Activated naive CD8-positive, alpha-beta T cell treated with anti-CD3 and anti-CD28 coated beads, Interleukin-2, amount 10 ng/mL, durations not matched to agents 7 days and 5 days (primary cell): ENCODE measurements at places on chromosomes 1 and 21. TPM values are rescaled to one million over a fixed set of nuclear protein-coding genes. Genes with fewer than 3 reads are reported as not detected.

The SELENOF gene
- total RNA-seq = 137 TPM

The NPHS2 gene
- total RNA-seq = not detected

- no peak for DNase-seq
Observed at GRCh38 chr1:174656409-174657059, 208.8 kb downstream of the GPR52 start.

- DNase-seq = no peak
Observed at GRCh38 chr1:40041466-40041838, 923 bp downstream of the CAP1 start.

DNA sequence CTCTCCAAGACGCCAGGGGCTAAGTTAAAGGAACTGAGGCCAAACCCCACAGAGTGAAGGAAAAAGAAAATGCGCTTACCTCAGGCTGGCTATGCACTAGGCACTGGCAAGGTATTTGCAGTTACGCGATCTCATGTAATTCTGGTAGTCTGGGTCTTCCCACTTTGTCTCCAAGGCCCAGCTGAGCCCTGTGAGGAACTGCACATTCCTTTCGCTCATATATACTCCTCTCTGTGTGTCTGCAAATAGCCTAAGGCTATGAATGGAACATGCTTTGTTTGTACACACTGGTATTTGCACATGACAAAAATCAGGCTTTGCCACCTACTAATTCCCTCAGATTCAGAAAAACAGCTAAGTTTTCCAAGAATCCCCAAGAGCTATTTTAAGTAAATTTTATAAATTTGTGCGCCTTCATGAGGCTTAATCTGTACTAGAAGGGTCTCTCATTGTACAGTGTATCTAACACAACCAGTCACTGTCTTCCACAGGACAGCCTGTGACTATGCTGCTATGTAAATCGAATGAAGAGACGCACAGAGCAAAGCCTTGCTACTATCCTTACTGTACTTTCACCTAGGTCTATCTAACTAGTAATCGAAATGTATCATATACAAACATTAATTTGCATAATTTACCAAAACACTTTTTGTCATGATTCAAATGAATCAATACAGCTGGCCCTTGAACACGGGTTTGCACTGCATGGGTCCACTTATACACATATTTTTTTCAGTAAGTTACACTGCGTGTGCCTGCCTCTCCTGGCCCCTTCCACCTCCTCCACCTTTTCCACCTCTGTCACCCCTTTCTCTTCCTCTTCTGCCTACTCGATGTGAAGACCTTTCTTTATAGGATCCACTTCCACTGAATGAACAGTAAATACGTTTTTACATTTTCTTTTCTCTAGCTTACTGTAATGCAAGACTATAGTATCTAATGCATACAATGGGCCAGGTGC, 87.0 kb downstream of the SIPA1L2 start:
- DNase-seq = no peak

DNA sequence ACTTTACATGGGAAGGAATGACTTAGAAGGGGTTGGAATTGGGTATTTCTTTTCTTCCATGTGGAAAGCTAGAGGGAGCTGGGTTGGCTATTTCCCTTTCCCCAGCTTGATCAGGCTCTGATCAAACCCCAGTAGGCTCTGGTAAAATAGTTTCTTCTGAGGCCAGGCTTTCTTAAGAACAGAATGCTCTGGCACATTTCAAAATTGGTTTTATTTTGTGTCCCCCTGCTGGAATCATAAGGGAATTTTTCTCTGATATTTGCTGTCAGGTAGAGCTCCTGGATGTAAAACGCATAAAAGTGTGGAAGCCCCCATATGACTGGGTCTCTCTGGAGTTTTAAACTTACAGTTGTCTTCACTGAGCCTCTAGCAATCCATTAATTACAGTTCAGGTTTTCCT, 17.1 kb upstream of the APOBEC4 start:
- no peak for DNase-seq

DNA sequence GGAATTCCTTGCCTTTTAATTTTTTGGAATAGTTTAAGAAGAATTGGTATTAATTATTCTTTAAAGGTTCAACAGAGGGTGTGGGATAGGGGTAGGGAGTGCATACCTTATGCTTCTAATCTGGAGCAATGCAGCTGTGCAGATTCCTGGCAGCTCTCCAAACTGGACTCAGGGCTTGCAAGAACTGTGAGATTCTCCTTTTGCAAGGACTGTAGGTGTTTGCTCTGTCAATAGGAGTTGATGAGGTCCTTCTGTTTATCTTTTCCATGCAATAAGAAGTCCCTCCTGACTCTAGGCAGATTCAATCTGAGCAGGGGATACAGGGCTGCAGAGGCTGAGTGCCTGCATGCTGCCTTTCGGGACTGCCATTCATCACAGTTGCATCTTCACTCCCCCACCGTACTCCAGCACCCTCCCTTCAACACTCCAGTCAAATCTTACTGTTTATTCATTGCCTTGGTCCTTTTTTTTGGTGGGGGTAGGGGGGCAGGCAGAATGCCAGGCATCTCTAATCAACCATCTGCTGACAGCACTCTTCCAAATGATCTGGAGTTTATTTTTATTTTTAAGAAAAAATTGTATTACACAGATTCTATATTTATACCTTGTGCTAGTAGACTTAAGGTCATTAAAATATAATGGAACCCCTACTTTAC, 122.3 kb downstream of the DISC1 start:
- no peak for DNase-seq

DNA sequence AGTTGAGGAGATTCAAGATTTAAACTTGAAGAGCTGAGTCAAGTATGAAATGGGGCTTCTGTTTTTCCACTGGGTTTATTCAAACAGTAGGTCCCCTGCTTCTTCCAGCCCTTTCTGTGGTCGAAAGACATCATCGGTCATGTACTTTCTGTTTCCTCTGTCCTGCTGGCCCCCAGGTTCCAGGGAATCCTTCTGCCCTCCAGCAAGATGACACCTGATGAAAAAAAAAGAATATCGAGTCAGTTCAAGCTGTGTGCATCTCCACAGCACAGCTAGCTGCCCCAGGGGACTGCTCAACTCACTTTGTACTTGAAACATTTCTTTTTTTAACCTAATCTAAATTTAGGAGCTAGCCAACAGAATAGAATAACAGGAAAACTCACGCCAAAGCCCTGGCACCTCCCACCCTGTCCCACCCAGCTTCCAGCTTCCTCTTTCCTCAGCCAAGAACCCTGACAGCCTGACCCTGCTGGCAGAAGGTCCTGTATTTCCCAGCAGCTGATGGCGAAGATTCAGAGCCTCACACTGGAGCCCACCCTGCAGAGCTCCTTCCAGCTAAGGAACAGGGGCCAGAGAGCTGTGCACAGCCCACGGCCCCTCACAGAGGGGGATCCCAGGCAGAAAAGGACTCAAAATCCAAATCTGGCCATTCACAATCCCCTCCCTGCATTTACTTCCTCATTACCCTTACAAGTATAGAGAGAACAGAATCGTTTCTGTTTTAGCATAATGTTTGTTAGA, 176.5 kb downstream of the PSMG1 start:
- no peak for DNase-seq

DNA sequence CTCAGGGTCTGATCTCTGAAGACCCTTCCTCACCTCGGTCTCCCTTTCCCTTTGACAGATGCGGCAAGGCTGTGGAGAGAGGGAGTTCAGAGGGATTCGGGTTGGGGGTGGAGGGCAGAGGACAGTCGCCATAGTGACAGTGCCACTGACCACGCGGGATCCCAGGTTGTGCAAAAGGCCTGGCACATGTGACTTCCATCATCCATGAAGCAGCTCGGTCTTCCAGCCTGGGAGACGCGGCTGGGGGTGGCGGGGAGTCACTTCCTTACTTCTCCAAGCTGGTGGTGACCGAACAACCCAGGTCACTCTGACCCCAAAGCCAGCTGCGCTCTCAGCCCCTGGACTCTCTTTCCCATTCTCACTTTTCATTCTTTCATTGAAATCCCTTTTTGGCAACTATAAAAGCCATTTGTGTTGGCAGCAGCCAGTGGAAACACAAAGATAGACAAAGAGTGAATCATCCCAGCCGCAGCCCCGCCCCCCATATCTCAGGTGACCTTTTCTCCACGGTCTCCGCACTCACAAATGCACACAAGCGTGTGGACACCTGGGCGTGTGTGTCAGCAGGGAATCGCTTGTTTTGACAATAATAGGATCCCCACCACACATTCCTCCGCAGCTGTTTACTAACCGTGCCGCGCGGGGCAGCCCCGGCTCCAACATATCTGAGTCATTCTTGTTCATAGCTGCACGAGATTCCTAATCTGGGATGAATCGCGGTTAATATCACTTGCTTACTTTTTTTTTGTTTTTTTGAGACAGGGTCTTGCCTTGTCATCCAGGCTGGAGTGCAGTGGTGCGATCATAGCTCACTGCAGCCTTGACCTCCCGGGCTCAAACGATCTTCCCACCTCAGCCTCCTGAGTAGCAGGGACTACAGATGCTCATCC, 68.3 kb downstream of the DHRS3 start:
- DNase-seq = peak; percentile 16

GRCh38 chr1:41891199-41891896, 27.4 kb downstream of the HIVEP3 start:
- DNase-seq = peak; percentile 75
